ENCODE measurements at places on chromosomes 1 and 21.

DNA sequence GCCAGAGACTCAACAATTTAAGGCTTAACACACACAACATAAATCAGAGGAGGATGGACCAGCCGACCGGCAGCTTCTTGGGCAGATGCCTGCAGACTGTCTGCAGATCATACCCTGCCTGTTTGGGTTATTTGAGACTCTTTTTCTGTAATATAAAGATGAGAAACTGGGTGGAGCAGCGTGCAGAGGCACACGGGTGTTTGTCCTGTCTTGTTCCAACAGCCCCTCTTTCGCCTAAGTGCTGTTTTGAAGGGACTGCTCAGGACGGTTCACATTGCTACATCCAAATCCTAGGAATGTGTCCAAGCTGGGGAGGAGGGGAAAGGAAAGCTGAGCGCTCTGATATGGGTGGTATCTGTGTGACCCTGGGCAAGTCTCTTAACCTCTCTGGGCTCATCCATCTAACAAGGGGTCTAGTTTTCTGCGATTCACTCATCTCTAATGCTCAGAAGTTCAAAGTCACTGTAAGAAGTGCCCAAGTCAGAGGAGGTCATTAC is 149.9 kb downstream of the CLIC6 start:
- DNase-seq, result no peak

DNA sequence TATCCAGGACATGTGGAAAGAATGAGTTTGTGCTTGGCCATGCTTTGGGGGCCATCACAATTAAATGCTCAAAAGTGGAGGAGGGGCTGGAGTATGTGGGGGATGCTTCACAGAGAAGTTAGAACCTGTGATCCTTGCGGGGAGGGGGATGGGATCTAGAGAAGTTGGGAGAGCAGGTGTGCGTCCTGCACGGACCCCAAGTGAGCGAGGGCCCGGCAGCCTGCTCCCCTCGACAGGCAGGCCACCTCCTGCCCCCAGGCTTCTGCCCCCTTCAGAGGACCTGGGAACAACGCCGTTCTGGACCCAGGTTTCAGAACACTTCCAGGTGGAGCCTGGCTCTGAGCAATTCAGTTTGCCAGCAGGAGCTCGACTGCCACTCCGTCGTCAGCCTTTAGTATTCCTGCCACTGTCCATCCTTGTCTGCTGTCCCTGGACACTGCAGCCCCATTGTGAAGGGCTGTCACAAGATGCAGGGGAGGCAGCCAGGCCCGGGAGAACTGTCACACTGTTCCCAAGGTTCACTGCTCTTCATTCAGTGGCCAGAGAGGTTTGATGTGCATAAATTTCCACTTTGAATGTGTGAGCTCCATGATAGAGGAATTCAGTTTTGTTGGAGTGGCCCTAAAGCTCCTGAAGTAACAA is 112.2 kb downstream of the DHRS3 start:
- DNase-seq, result no peak

- DNase-seq, result no peak
Observed at GRCh38 chr1:184476187-184476586, 89.4 kb downstream of the C1orf21 start.

DNA sequence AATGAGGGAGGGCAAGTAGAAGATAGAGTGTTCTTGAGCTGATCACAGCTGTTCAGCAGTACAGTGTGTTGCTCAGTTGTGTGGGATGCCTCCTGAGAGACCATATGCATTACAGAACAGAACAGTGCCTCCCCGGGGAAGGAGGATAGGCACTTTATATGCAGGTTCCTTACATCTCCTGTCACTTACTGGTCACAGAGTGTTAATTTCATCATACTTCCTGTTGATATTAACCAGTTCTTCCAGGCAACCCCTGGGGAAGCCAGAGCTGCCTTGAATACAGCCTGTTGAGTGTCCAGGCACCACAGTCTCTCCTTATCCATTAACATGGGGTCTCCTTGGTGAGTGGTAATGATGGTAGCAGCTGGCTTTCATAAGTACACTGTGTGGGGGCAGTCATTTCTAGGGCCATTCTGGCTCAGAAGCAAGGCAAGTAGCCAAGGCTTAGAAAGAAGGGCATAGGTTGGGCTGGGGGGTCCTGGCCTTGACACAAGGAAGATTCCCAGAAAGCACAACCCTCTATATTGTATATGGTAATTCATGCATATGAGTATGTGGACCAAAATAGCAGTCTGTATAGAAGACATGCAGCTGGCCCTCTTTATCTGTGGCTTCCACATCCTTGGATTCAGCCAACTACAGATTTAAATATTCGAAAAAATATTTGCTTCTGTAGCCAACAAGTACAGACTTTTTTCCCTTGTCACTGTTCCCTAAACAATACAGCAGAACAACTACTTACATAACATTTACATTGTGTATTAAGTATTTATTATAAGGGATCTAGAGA is 142.4 kb downstream of the ZP4 start:
- no peak for DNase-seq

DNA sequence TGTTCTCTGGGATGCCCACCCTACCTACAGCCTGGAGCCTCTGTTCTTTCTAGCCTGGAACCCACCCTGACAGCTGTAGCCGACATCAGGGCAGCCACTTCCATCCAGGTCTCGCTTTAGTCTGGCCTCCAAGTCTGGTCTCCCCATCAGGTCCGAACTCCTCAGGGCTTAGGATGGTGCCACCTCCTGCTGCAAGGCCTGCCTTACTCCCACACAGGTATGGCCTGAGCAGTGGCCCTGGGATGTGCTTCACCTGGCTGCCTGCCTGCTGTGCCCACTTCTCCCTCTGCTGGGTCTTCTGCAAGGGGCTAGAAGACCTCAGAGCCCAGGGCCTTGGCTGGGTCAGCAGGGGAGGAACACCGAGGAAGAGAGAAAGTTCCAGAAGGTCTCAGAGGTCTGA is 35.7 kb upstream of the MAGOH start:
- DNase-seq, result no peak

GRCh38 chr1:25245809-25246599 is 1.2 kb downstream of the RSRP1 start:
- DNase-seq, result peak; percentile 50

DNA sequence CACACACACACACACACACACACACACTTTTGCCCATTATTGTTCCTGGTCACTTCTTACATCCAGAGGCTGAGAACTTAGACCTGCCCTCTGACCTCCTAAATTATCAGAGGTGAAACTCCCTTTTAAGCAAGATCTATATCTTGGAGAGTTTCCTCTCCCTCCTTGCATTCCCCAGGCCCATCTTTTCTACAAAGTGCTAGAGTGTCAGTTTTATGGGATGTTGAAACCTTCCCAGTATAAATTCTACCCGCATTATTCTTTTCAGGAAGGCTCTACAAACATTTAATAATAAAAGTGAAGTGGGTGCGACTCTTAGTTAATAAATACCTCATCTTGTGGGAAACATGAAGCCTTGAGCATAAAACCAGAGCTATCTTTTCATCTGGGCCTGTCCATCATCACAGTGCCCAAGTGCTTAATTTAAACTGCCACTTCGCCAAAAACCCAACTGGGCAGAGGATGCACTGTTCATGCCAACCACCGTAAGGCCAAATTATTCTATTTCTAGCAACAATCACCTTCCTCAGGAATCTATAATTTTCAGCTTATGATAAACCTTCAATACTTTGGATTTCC is 458.2 kb upstream of the RUNX1 start:
- no peak for DNase-seq

DNA sequence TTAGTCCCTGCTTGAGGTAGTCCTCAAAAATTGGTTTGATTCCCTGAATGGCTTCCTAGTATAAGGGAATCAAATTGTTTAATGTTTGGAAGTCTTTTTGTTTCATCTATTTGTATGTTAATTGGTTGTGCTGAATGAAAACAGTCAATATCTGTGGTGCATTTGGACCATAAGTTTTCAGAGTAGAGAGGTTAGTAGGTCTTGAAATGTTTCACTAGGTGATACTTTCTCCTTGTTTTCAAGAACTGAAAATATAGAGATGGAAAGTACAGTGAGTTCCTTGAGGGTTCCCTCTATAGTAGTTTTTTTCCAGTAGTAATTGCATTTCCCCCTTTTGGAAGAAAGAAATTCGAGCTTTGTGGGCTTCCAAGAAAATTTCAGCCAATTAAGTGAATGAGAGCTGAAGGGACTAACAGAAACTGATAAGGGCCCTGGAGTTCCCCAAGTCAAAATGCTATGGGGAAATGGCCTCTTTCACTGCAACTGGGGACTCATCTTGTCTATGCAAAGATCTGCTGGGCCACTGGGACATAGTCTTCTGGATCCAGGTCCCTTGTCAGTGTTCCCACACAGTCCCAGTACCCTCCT is 18.6 kb upstream of the CEP350 start:
- DNase-seq, result no peak

DNA sequence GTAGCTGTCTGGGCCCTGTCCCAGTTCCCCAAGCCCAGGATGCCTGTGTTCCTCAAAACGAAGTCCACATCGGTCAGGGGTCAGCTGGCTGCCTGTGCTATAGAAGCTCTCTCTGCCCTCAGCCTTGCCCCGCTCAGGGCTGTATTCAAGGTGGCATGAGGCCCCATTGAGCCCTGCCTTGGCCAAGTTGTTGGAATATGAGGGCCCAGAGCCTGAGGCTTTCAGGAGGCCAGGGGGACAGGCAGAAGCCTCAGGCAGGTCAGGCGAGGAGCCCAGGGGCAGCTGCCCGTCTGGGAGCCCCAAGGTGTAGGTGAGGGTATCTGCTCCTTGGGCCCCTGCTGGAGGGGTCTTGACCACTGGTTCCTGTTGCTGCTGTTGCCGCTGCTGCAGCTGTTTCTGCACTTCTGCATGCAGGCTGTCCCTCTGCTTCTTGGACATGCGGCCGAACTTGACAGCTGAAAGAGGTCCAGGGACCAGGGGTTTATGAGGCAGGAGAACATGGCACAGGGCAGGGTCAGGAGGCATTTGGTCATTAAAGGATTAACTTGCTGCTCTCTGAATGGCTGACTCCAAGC is 9.8 kb upstream of the LINGO4 start:
- no peak for DNase-seq

DNA sequence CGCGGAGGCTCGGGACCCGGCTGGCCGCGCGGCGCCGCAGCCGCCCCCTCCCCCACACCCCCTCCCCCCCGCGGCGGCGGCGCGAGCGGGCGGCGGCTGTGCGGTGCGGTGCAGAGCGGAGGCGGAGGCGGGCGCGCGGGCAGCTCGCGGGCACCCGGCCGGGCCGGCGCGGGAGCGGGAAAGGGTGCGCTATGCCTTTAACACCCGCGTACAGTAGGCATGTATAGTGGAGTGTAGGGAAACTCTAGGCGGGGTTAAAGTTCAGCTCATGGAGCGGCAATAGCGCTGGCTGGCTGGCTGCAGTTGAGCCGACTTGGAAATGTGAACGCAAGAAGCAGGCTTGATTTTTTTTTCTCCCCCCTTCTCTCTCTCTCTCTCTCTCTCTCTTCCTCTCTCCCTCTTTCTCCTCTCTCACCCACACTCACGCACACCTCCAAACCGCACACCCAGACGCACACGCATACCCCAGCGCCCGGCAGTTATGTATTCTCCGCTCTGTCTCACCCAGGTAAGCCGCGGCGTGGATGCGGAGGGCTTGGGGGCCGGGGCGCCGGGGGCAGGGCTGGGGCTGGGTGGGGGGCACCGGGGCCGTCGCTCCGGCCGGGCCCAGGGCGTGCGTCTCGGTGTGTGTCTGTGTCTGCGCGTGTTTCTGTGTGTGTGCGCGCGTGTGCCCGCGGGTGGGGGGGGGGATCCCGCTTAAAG is at the start of gene NFIA:
TSS of gene NFIA (plus strand) at position 251 of the 702 bp plus-strand sequence.
- peak; percentile 80 for DNase-seq

GRCh38 chr1:204041232-204041767 is 31.6 kb upstream of the SOX13 start:
- no peak for DNase-seq

DNA sequence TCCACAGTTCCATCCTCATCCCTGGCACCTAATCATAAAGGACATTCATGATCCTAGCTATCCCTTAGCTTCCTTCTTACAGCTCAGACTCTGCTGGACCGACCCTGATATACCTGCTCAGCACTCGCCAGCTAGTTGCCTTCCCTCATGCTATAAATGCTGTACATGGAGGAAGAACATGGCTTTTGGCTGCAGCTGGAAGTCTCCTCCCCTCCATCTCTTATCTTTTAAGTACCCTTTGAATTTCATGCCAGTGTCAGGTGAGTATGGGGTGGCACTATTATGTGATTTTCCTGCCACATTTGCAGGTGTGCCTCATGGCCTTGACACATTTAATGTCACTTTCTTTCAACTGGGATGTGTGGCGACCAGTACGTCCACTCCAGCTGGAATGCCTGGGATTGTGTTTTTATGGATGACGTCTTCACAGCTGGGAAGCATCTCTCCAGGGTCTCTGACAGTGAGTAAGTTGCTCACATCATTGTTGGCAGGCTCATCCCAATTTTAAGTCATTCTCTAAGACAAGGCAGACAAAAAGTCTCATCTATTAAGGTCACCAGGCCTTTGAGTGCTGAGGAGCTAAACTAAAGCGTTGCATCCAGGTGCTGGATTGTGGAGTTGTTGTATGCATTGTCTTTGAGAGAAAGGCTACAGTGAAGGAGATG is 43.4 kb downstream of the RUNX1 start:
- no peak for DNase-seq

GRCh38 chr21:42649122-42650032 is 4.0 kb upstream of the PDE9A start:
- DNase-seq, result no peak

DNA sequence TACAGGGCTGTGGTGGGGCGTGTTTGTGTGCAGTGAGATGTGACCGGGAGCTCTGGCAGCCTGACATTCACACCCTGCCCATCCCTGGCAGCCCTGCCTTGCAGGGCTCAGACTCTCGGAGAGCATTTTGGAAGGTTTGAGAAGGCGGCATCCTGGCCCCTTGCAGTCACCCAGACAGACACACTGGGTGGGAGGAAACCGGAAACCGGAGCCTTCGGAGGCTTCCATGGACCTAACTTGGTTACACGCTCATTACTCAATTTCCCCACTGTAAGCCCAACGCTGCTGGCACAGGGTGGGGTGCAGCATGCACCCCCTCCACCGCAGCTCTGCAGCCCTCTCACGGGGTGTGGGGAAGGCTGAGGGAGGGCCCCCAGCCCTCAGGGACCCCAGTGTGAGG is 22.2 kb upstream of the RSPO1 start:
- DNase-seq, result no peak

GRCh38 chr1:234848972-234849649 is 239.1 kb upstream of the IRF2BP2 start:
- DNase-seq, result no peak

DNA sequence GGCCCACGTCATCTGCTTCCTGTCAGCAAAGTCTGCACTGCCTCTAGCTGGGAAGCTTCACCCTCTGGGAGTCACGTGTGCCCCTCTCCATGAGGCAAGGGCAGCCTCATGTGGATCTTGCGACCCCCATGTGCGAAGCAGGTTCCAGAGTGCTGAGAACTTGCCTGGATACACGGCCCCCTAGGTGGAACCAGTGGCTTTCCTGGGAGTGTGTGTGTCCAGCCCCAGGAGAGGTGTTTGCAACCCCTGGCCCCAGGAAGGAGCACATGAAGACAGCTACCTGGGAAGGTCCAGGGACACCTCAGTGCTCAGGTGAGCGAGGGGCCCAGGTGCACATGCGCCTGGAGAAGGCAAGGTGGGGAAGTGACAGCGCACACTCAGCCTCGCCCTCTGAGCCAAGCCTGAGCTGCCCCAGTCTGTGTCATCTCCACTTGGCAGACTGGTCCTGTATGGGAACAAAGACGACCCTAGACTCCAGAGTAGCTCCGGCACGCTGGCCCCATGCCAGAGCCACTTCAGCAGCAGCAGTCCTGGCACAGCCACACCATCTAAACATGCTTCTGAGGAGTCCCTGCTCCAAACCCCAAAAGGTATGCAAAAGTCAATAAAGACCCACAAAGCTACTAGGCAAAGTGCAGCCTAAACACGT is 8.9 kb downstream of the LSS start:
- no peak for DNase-seq

GRCh38 chr21:31922881-31923280 is 50.1 kb downstream of the HUNK start:
- no peak for DNase-seq

- peak; percentile 74 for DNase-seq
Observed at GRCh38 chr1:22880174-22880601, 92.5 kb downstream of the LACTBL1 start.

Data from dermis blood vessel endothelial cell (primary cell).